ENCODE measurements at places on chromosomes 6 and 20.

GRCh38 chr6:130708338-130708737 is 118.9 kb upstream of the SMLR1 start:
- DNase-seq, result no peak

DNA sequence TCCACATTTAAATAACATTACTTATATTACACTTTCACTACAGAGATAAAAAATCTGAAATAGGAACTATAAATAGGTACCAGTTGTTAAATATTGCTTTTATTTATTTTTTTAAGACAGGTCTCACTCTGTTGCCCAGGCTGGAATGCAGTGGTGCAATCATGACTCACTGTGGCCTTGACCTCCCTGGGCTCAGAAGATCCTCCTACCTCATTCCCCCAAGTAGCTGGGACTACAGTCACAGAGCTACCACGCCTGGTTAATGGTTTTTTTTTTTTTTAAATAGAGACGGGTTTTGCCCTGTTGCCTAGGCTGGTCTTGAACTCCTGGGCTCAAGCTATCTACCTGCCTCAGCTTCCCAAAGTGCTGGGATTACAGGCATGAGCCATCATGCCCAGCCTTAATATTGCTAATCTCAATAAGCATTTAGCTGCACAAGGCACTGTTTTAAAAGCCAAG is 17.3 kb downstream of the EEF1E1 start:
- DNase-seq, result peak; percentile 54

- no peak for DNase-seq
Measured at GRCh38 chr6:108350528-108350927, 55.7 kb downstream of the AFG1L start.

GRCh38 chr6:37279366-37280134 is 21.6 kb upstream of the TMEM217 start:
- DNase-seq, result no peak

DNA sequence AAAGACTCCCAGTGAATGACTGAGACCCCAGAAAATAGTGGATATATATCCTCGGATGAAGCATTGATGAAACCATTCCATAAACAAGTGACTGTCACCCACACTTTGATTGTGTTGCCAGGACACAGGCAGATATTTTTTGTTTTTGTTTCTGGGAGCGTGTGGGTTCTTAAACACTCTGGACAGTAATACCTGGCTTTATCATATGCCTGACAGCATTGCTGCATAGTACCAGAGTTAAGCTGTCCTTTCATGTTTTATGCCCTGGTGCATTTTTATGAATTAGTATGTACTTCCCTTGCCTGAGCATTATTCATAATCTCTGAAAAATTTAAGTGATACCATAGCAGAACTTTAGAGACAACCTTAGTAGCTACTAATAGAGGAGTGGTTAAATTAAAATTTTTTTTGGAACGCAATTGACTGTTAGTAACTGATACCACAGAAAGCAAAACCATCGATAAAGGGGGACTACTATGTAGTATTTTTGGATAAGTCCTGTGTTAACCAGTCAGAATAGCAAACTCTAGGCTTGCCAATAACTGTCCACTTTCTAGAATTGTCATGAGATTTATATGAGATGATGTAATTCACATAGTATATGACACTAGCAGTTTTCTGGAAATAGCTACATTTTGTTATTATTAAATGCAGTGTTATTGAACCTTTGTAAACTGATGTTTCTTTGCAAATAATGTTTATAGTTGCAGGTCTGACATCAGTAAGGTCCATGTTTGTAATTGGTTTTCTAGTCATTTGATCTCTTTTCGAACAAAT is 30.4 kb downstream of the SENP6 start:
- no peak for DNase-seq

DNA sequence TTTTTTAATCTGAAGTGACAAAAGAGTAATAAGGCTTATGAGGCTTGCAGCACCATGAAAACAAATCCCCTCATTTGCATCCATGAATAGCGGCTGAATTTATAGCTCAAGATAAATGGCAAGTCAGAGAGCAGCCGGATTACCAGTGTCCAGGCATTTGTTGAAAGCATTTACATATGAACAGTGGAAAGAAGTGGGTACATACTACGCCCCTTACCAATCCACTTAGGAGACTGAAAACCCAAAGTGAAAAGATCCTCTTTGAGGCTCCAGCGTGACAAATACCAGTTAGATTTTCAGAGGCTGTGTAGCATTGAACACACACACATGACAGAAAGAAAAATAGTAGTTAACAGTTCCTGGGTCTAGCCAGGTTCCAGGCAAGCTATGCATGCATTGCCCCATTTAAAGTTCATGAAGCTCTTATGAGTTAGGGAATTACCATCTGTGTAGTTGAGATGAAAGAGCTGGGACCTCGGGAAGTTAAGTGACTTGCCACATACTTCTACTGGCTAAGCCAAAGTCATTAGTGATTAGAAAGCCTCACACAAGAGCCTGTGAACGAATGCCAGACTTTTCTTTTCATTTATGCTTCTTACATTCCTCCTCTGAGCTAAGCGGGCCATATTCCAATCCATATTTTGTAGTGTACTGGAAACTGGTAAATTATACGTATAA is 28.3 kb upstream of the NHSL1 start:
- no peak for DNase-seq

GRCh38 chr20:64214952-64215351 is 40.6 kb upstream of the PCMTD2 start:
- no peak for DNase-seq

DNA sequence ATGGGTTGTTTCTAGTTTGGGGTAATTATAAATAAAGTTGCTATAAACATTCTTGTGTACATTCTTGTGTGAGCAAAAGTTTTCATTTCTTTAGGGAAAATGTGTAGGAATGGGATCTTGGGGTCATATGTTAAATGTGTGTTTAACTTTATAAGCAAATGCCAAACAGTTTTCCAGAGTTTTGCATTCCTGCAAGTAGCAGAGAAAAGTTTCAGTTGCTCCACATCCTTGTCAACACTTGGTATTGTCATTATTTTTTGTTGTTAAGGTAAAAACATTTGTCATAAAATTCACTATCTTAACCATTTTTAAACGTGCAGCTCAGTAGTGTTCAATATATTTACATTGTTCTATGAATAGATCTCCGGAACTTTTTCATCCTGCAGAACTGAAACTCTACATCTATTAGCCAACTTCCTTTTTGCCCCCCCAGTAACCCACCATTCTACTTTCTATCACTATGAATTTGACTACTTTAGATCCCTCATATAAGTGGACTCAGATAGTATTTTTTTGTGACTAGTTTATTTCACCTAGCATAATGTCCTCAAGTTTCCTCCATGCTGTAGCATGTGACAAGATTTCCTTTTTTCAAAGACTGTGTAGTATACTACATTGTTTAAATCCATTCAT is 48.4 kb downstream of the PHACTR2 start:
- no peak for DNase-seq

- DNase-seq, result no peak
Measured at GRCh38 chr6:125095580-125096301, 57.8 kb upstream of the TPD52L1 start.

DNA sequence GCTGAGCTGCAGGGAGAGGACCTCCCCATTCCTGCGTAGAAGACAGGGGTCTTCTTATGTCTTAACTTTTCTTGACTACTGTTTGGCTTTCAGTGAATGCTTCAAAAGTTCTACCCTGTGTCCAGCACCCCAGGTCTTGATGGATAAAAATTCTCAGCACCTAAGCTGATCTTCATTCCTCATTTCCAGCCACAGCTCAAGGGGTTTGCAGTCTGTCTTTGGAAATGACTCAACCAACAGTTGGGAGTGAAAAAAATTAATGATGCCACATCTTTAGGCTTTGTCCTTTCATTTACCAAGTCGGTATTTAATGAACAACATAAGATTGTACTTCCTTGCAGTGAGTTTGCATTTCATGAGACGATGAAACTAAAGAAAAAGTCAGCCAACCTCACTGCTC is 40.3 kb downstream of the PRDM1 start:
- no peak for DNase-seq

DNA sequence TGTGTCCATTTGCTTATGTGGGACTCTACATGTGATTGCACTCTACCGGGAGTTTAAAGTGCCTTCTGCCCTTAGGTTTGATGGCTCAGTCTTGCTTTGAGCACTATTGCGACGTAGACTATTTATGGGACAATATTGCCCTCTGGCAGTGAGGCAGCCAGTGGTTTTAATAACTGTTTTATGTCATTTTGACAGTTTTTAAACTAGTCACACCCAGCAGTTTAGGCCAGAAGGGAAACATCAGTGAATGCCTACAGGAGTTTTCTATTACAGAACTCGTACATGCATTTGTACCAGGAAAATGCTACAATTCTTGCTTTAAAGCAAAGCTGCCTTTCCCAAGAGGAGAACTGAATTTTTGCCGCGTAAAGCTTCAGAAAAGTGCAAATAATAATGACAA is 813.7 kb downstream of the KIF16B start:
- no peak for DNase-seq
